Astrocyte (in vitro differentiated cells and primary cell): ENCODE measurements at places on chromosomes 11 and 22.
A peak's percentile ranks its signal among the peaks of the same experiment; 100 is the strongest.

DNA sequence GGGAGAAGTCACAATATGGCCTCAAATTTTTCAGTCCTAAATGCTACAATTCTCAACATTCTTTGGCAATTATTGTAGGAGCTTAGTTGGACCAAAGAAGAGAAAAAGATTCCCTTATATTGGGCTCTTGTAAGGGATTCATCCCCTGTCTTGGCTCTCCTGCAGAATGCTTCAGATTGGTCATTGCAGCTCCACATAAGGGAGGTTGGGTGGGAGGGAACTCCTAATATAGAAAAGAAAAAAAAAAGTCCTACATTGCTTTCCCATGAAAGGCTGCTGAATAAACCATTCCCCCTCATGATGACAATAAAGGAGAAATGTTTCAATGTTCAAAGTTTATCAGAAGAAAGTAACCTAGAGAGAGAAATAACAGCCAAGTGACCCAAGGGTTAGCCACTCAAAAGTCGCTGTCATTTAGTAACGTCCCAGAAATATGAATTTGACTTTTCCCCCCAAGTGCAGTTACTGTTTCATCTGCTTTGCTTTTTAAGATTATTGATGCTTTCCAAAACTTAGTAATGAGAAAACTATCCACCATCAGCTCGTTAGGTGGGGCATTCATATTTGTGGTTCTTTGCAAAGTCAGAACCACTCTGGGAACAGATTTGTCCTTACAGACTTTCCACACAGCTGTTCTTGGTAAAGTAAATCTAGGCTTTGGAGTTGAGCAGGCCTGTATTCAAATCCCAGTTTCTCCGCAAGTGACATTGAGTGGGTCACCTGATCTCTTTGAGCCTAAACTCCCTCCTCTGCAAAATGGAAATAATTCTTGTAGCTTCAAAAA, 5.0 kb upstream of the SLC1A2 start:
- DNase-seq, result peak; percentile 69
- H3K4me3 ChIP-seq, result no peak overlapping the region
- H3K36me3 ChIP-seq, result no peaks in the 10 kb centered on the region
- peaks cover 34% of the 10 kb centered on the region for H3K27me3 ChIP-seq
- H3K27ac ChIP-seq, result no peak overlapping the region

GRCh38 chr11:70594031-70594430, 195.7 kb downstream of the CTTN start:
- H3K27ac ChIP-seq, result no peak overlapping the region
- H3K4me1 ChIP-seq, result no peaks in the 10 kb centered on the region
- no peak for DNase-seq

GRCh38 chr11:83523676-83524075, 237.5 kb upstream of the CCDC90B start:
- no peak overlapping the region for H3K4me3 ChIP-seq
- H3K27me3 ChIP-seq, result no peaks in the 10 kb centered on the region
- no peak overlapping the region for H3K27ac ChIP-seq
- H3K4me1 ChIP-seq, result no peaks in the 10 kb centered on the region

- peaks cover 6% of the 10 kb centered on the region for H3K4me1 ChIP-seq
- no peak overlapping the region for H3K27ac ChIP-seq
- no peaks in the 10 kb centered on the region for H3K36me3 ChIP-seq
- no peaks in the 10 kb centered on the region for H3K27me3 ChIP-seq
- no peak overlapping the region for H3K4me3 ChIP-seq
These were observed 50.4 kb downstream of the TENM4 start for GRCh38 chr11:79390477-79390876.

DNA sequence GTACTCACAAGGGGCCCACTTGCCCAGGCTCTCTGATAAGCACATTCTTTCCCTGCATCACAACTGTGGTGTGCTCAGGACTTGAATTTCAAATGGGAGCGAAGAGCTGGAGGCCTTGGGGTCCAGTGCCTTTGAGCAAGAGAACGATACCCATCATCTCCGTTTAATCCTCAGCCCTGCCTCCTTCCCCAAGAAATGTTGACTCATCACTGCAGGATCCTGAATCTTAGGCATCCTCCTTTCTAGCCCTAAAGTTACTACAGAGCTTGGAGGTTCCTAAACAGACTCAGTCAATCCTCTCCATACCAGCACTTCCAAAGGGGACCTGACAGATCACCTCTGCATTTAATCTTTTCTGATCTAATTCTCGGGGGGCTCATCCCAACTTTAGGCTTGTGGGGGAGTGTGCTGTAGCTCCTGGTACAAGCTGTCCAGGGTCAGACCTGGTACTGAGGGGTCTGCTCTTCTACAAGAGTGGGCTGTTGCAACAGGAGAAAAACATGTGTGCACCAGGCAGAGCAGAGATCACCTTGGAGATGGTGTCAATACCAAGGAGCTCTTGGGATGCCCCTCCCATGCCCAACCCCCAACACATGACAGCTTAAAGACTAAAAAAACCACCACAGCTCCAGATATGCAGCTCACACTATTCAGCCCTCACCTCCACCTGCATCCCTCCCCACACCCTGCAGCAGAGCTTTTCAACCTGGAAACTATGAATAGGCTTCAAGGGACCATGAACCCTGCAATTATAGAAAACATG, 3.9 kb upstream of the PRG2 start:
- H3K36me3 ChIP-seq, result no peaks in the 10 kb centered on the region
- H3K4me3 ChIP-seq, result no peak overlapping the region
- H3K4me1 ChIP-seq, result no peaks in the 10 kb centered on the region
- DNase-seq, result no peak
- H3K27ac ChIP-seq, result no peak overlapping the region

GRCh38 chr11:66111158-66111557, 41.1 kb downstream of the PACS1 start:
- H3K27ac ChIP-seq, result no peak overlapping the region
- no peaks in the 10 kb centered on the region for H3K36me3 ChIP-seq
- H3K4me3 ChIP-seq, result no peak overlapping the region
- no peak for DNase-seq
- H3K27me3 ChIP-seq, result no peaks in the 10 kb centered on the region

DNA sequence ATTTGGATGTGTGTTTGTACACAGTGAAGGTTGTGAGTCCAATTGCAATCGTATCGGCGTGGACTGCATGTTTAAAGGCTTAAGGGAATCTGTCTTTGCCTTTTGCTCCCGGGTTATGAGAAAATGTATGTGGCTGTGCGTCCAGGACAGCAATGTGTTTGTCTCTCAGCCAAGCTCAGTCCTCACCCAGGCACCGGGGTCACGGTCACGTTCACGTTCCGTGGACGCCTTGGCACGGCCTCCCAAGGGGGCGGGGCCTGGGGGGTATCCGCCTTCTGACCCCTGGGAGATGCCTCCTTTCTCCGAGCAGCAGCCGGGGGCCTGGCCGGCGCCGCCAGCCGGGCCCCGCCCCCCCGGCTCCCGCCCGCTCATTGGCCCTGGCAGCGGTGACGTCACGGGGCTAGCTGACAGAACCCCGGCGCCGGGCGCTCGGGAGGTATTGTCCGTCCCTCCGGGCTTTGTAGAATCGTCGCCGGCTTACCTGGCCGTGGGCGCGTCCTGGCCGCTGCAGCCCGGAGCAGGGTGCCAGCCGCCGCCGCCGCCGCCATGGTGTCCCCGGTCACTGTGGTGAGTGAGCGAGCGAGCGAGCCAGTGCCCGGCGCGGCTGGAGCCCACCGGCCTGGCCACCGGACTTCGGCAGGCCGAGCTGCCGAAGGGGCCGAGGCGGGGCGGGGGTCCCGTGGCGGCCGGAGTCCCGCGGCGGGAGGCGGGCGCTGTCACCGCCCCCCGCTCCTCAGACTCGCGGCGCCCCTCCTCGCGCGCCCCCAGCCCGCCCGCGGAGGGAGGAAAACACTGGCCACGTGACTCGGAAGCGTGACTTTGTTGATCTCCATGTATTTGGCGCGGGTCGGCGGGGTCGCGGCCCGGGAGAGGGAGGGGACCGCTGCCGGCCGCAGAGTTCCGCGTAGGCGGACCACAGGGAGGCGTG, at the start of gene TMEM86A:
Gene TMEM86A (plus strand): TSS at position 439 of the 928 bp plus-strand sequence. CDS start 108 bp downstream, at position 547.
- peaks cover 8% of the 10 kb centered on the region for H3K4me1 ChIP-seq
- H3K27ac ChIP-seq, result no peak within 1 kb of the TSS
- H3K27me3 ChIP-seq, result no peaks in the 10 kb centered on the region
- DNase-seq, result peak; percentile 33
- H3K36me3 ChIP-seq, result no peaks in the 10 kb centered on the region

- peaks cover 7% of the 10 kb centered on the region for H3K36me3 ChIP-seq
- no peaks in the 10 kb centered on the region for H3K4me1 ChIP-seq
- no peak for DNase-seq
- no peak overlapping the region for H3K27ac ChIP-seq
- H3K4me3 ChIP-seq, result no peak overlapping the region
These were observed 97.6 kb downstream of the EMSY start for GRCh38 chr11:76542436-76542835.

GRCh38 chr11:128195756-128196155, 391.6 kb downstream of the ETS1 start:
- no peaks in the 10 kb centered on the region for H3K36me3 ChIP-seq
- H3K27ac ChIP-seq, result no peak overlapping the region

DNA sequence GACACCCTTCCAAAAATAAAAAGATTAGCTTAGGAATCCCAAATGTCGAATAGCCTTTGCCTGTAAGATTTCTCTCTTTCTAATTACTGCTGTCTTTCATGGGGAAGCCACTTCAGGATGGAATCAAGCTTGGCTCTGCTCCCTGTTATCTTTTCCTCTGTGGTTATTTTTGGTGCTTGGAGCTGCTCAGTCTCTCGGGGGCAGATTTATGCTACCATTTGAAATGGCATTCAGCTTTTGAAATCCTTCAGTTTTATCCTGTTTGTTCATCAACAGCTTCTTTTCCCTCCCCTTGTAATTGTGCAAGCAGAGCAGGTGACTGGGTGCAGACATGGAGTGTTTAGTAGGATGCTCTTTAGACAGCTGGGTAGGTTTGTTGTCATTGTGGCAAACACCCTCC, 111.0 kb downstream of the DBX1 start:
- no peaks in the 10 kb centered on the region for H3K27me3 ChIP-seq
- H3K36me3 ChIP-seq, result peaks cover 4% of the 10 kb centered on the region
- no peak overlapping the region for H3K27ac ChIP-seq
- peaks cover 4% of the 10 kb centered on the region for H3K4me1 ChIP-seq

DNA sequence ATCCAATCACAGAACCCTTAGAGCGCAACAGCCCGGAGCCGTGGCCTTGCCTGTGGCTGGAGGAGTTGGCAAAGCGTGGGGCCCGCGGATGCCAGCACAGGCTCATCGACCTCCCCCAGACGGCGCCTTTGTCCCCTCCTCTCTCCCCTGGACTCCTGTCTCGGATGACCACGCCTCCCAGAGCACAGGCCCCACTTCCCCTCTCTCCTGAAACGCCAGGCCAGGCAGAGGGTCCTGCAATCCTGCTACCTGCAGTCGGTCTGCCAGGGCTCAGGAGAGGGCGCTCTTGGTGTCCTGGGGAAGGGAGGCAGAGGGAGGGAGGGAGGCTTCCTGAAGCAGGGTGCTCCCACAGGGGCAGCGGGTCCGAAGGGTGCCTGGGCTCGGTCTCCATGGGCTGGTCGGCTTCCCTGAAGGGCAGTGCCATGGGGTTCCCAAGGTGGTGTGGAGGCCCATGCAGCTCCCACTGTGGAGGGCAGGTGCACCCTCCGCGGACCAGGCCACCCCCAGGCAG, 16.6 kb upstream of the TTLL12 start:
- H3K4me3 ChIP-seq, result no peak overlapping the region
- no peak overlapping the region for H3K27ac ChIP-seq
- H3K36me3 ChIP-seq, result no peaks in the 10 kb centered on the region
- H3K27me3 ChIP-seq, result no peaks in the 10 kb centered on the region
- DNase-seq, result no peak

- no peaks in the 10 kb centered on the region for H3K4me1 ChIP-seq
- H3K27me3 ChIP-seq, result no peaks in the 10 kb centered on the region
- no peak overlapping the region for H3K4me3 ChIP-seq
- no peaks in the 10 kb centered on the region for H3K36me3 ChIP-seq
These were observed 10.1 kb upstream of the FANCF start for GRCh38 chr11:22635689-22636088.

DNA sequence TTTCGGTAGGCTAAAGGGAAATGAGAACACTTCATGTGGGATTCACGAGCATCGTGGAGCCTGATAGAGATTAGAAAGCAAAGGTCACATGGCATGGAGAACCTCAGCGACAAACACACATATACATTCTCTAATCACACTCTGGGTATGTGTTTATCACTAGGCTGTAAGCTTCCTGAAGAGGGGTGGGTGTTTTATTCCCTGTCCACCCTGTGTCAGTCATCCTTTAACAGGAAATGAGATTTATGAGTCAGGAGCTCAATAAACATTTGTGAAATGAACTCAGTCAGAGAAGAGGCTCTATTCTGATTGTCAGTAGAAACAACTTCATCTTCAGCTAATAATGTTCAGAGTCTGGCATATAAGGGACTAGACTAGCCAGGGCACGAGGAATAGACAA, 71.7 kb upstream of the EIF3M start:
- H3K27ac ChIP-seq, result no peak overlapping the region
- H3K27me3 ChIP-seq, result no peaks in the 10 kb centered on the region
- H3K4me1 ChIP-seq, result no peaks in the 10 kb centered on the region
- no peaks in the 10 kb centered on the region for H3K36me3 ChIP-seq

- H3K27me3 ChIP-seq, result no peaks in the 10 kb centered on the region
- DNase-seq, result peak; percentile 99
- H3K4me1 ChIP-seq, result peaks cover 27% of the 10 kb centered on the region
- peak overlapping the region; percentile 11 for H3K4me3 ChIP-seq
- no peaks in the 10 kb centered on the region for H3K36me3 ChIP-seq
These were observed 38.1 kb downstream of the NUP50 start for GRCh38 chr22:45201678-45202332.

DNA sequence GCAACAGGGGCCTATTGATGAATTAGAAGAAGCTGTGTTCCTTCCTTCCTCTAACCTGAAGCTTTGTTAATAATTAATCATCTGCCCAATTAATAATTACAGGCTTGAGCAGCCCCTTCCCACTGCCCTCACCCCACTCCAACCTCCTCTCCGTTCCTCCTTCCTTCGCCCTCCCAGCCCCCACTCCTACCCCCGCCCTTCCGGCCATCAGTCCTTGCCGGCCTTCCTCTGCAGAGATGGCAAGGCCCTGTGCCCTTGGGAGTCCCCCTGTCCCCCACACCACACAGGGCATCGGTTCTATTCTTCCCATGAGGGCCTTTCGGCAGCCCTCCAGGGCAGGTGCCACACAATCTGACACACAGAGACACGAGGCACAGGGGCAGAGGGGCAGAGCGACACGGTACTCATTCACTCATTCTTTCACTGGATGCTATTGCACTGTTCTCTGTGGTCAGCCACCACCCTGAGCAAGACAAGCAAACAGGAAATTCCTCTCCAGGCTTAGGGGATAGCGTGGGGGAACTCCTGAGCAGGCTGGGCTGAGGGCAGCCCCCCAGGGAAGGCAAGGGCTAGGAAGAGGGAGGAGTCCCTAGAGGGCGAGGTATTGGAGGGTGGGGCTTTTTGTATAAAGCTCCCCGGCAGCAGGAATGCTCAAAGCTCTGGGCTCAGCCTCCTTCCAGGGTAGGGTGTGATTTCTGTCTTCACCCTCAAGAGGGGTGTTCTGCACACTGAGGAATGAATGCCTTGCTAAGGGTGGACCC, 14.7 kb downstream of the MGAT3 start:
- peaks cover 20% of the 10 kb centered on the region for H3K4me1 ChIP-seq
- H3K27ac ChIP-seq, result no peak overlapping the region
- peak; percentile 21 for DNase-seq
- H3K36me3 ChIP-seq, result no peaks in the 10 kb centered on the region
- H3K27me3 ChIP-seq, result peaks cover 2% of the 10 kb centered on the region
- H3K4me3 ChIP-seq, result no peak overlapping the region

GRCh38 chr11:113269636-113270035, 44.7 kb upstream of the TTC12 start:
- H3K36me3 ChIP-seq, result no peaks in the 10 kb centered on the region
- DNase-seq, result no peak
- H3K4me3 ChIP-seq, result no peak overlapping the region
- no peaks in the 10 kb centered on the region for H3K4me1 ChIP-seq
- H3K27ac ChIP-seq, result no peak overlapping the region

GRCh38 chr11:46295312-46296058, 18.0 kb downstream of the CREB3L1 start:
- H3K27me3 ChIP-seq, result no peaks in the 10 kb centered on the region
- H3K4me1 ChIP-seq, result peaks cover 91% of the 10 kb centered on the region
- H3K4me3 ChIP-seq, result peak overlapping the region; percentile 48
- H3K27ac ChIP-seq, result peak overlapping the region; percentile 100
